ENCODE measurements at places on chromosomes 13 and 19.

DNA sequence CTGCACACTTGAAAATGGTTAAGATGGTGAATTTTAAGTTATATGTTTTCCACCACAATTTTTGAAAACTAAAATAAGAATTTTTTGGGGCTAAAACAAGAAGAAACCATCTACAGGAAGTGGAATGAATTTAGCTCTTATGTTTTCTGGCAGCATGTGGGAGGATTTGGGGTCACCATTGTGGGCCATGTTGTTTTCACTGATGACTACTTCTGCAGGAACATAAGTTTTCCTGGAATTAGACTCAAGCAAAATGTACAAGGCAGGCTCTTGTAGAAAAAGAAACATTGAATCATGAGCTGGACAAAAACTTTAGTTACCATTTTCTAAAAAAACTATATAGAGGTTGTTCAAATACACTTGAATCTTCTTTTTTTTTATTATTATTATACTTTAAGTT is 125.3 kb upstream of the C1QTNF9B start:
- DNase-seq: no peak

- DNase-seq: no peak
These were observed 562.1 kb upstream of the PCDH9 start for GRCh38 chr13:67792151-67792676.

GRCh38 chr19:3737487-3738205 is 23.8 kb downstream of the APBA3 start:
- no peak for DNase-seq

GRCh38 chr13:70023516-70023915 is 84.1 kb upstream of the ATXN8OS start:
- no peak for DNase-seq

DNA sequence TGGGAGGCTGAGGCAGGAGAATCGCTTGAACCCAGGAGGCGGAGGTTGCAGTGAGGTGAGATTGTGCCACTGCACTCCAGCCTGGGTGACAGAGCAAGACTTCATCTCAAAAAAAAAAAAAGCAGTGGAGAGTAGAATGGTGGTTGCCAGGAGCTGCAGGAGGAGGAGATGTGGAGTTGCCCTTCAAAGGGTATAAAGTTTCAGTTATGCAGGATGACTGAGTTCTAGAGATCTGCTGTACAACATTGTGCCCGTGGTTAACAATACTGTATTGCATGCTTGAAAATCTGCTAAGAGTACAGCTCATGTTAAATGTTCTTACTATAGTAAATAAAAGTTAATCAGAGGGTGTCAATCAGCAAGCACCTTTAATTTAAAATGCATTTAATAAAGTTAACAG is 28.4 kb upstream of the LATS2 start:
- DNase-seq: no peak

DNA sequence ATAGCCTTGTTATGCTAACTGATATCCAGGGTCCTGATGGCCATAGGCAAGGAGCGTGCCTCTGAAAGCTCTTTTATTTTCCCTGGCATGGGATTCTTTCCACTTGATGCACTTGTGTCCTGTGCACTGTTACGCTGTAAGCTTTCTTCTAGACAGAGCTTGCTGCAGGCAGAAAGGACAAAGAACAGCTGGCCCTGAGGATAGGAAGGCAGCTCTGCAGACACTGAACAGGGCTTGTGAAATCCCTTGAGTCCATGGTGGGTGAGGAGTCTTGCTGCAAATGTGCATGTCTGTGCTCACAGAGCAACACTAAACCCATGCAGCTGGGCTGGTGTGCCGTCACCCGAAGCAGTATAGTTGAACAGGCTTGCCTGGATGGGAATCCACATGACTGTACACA is 126.6 kb downstream of the AKAP11 start:
- no peak for DNase-seq

DNA sequence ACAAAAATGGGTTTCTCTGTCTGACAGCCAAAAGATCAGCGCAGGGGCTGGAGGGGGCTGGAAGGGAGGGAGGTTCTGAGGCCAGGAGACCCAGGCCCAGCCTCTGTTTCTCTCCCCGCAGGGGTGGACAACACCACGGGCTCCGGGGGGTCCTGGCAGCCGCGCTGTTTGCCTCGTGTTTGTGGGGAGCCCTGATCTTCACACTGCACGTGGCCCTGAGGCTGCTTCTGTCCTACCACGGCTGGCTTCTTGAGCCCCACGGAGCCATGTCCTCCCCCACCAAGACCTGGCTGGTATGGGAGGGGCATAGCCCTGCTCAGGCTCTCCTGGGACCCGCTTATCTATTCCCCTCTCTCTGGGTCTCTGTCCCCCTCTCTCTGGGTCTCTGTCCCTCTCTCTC is 9.6 kb downstream of the CPT1C start:
- DNase-seq: no peak

GRCh38 chr13:100899720-100900316 is 225.2 kb upstream of the TMTC4 start:
- DNase-seq: no peak

GRCh38 chr19:21498651-21499050 is 6.8 kb upstream of the ZNF429 start:
- no peak for DNase-seq

DNA sequence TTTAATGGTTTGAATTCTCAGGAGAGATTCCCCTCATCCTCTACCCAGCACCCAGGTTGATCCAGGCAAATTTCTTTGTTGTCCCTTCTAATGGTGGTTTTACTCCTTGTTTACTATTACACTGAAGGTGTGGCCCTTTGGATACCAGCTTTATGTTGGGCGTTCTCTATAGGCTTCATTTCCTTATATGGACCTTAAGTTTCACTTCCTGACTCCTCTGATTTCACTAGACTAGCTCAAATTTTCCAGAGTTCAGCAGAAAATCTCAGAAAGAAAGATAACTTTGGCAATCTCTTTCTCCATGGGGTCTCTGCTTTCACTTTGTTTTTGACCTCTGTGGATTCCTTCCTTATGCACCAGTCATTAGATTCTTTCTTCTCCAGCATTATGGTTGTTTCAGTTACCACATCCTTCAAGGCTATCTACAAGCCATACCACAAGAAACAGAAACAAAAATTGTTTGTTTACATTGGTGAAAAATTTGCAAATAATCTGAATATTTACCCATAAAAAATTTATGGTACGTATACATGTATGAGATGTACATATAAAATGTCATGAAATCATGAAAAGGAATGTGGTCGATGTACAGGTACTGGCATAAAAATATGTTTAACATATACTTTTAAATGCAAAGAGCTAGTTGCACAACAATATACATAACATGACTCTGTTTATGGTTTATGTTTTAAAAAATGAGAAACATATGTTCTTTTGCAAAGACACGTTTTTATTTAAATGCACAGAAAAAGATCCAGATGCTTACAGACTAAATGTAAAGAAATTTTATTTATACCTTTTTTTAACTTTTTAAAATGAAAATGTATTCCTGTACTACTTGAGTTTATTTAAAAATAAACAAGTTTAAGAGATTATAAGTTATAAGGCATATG is 212.6 kb downstream of the LACC1 start:
- DNase-seq: no peak

DNA sequence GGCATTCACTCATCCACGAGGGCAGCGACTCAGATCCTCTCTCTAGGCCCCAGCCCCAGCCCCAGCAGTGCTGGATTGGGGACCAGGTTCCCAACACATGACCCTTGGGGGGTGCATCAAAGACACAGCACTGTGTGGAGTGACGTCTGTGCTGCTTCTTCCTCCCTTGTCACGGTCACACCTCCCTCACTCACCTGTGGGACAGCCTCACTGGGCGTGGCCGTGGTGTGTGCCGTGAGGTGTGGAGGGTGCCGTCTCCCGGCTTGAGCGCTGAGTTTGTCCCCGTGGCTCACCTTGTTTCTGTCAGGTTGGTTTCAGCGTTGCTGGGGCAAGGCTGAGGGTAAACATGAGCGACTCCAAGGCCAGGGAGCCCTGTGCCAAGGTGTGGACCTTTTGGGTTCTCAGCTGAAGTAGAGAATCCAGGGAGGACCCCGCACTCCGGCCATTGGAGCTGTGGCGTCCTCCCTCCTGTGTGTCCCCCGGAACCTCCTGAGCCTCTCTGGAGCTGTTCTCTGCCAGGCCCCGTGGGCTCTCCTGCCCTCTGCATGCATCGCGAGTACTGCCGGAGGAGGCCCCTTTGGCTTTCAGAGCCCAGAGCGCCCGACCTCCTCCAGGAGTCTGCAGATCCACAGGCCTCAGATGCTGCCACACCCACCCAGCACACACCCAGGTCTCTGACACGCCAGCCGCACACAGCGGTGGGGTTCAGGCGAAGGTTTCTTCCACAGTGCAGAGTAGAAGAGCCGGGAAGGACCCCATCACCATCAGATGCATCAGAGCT is 33.6 kb downstream of the CSNK1G2 start:
- DNase-seq: no peak

DNA sequence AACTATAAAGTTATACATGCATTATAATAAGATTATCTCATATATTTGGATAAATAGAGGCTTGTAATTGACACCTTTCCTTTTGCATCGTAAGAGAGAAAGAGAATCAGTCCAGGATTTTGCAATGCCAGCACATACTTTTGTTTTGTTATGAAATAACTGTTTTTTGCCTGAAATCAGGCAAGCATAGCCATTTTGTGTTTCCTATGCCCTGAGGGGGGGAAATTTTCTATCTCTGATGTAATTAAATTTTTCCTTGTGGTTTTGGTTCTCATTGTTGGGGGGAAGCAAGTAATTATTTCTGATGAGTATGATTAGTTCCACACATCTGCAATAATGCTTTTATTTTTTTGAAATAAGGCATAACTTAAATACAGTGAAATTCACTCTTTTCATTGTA is 229.4 kb downstream of the NDFIP2 start:
- DNase-seq: no peak

DNA sequence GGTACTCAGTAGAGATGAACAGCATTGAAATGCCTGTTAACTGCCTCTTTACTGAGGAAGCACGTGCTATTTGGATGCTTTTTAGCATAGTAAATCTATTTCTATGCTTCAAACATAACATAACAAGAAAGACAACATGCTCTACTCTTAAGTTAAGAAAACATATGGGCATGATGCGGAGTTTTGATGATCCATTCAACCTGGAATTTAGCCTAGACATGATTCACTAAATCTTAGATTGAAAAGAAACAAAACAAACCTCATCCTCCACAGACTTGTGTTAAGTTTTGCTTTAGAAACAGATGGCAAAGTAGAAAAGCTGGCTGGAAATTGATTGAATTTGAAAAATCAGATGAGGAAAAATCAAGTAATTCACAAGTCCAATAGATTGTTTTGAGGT is 593.8 kb downstream of the OLFM4 start:
- DNase-seq: no peak

- DNase-seq: no peak
These were observed 193.6 kb downstream of the IRS2 start for GRCh38 chr13:109592770-109593169.

DNA sequence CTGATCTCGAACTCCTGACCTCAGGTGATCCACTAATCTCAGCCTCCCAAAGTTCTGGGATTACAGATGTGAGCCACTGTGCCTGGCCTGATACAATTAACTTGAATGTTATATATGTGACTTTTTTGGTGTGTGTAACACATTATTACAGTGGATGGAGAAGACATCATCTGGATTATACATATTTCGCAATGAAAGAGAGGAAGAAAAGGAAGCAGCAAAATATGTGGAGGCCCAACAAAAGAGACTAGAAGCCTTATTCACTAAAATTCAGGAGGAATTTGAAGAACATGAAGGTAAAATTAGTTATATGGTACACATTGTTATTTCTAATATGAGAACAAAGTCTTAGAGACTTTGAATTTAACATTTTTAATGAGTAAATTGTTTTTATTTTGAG is 55.5 kb downstream of the BRCA2 start:
- no peak for DNase-seq

- DNase-seq: peak; percentile 1
These were observed 29.7 kb downstream of the RASA3 start for GRCh38 chr13:114102521-114103288.

GRCh38 chr13:114065926-114066774 is 66.3 kb downstream of the RASA3 start:
- DNase-seq: peak; percentile 29

DNA sequence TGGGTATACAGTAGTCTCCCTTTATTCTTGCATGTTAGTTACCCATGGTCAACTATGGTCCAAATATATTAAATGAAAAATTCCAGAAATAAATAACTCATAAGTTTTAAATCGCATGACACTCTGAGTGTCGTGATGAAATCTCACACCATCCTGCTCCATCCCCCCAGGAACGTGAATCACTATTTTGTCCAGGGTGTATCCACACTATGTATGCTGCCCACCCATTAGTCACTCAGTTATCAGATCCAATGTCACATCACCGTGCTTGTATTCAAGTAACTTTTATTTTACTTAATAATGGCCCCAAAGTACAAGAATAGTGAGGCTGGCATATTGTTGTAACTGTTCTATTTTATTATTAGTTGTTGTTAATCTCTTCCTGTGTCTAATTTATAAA is 115.8 kb upstream of the SERP2 start:
- no peak for DNase-seq

DNA sequence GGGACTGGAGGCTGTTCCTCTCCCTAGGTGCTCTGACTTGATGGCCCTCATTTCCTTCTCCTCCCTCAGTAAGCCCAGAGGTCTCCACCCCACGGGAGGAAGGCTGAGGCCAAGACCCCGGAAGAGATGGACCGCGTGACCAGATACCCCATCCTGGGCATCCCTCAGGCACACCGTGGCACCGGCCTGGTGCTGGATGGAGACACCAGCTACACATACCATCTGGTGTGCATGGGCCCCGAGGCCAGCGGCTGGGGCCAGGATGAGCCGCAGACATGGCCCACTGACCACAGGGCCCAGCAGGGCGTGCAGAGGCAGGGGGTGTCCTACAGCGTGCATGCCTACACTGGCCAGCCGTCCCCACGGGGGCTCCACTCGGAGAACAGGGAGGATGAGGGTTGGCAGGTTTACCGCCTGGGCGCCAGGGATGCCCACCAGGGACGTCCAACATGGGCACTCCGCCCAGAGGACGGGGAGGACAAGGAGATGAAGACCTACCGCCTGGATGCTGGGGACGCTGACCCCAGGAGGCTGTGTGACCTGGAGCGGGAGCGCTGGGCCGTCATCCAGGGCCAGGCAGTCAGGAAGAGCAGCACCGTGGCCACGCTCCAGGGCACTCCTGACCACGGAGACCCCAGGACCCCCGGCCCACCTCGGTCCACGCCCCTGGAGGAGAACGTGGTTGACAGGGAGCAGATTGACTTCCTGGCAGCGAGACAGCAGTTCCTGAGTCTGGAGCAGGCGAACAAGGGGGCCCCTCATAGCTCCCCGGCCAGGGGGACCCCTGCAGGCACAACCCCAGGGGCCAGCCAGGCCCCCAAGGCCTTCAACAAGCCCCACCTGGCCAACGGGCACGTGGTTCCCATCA is 6.1 kb downstream of the MISP start:
- DNase-seq: no peak

- no peak for DNase-seq
These were observed 100.4 kb upstream of the GJB6 start for GRCh38 chr13:20332361-20333096.

- DNase-seq: no peak
These were observed at the start of gene SLC1A6 for GRCh38 chr19:14979476-14980255. Gene SLC1A6, minus strand, starts transcription at chr19:14979864. Its CDS starts 6,954 bp downstream, at chr19:14972910.

- DNase-seq: no peak
These were observed 25.9 kb downstream of the EFNA2 start for GRCh38 chr19:1311543-1312091.

- no peak for DNase-seq
These were observed 27.6 kb upstream of the C13orf46 start for GRCh38 chr13:114001331-114002008.

GRCh38 chr19:33395561-33396550 is 22.3 kb downstream of the CEBPG start:
- no peak for DNase-seq

All from T-helper 9 cell (primary cell).